GOT3 (cell line): ENCODE measurements at places on chromosomes 2 and 18.

DNA sequence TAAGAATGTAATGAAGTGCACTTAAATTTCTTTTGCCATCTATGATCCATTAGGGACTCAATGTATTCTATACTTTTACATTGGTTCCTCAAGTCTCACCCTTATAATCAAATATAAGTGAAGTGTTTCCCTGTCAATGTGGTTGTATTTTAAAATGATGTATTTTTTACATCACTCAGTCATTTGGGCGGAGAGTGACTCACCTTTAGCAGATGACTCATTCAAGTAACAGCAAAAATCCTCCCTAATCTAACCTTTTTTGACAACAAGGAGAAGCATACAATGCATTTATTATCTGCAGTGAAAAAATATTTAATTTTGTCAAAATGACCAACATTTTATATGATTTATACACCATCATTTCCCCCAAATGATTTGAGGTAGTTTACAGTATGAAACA, 94.4 kb downstream of the FANCL start:
- DNase-seq = no peak

GRCh38 chr2:118774458-118775133, 72.9 kb downstream of the EN1 start:
- DNase-seq = no peak

GRCh38 chr2:229330952-229331351, 59.9 kb upstream of the PID1 start:
- DNase-seq = no peak

GRCh38 chr2:218813771-218814460, 17.7 kb downstream of the PRKAG3 start:
- no peak for DNase-seq

DNA sequence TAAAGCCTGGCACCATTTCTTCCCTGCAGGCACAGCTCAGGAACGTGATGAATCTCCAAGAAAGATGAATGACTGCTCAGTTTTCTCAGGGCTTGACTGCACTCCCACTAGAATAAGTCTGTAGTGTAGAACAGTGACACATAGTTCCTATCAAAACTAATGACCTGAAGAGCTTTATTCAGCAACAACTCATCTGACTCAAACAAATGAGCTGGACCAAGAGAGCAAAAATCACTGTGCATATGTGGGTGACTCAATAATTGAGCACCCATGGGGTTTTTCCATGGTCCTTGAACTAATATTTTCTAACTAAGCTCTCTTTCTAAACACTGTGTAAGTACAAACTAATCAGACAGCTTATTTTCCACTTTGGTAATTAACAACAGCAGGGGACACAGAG, 61.1 kb upstream of the XDH start:
- DNase-seq = no peak

DNA sequence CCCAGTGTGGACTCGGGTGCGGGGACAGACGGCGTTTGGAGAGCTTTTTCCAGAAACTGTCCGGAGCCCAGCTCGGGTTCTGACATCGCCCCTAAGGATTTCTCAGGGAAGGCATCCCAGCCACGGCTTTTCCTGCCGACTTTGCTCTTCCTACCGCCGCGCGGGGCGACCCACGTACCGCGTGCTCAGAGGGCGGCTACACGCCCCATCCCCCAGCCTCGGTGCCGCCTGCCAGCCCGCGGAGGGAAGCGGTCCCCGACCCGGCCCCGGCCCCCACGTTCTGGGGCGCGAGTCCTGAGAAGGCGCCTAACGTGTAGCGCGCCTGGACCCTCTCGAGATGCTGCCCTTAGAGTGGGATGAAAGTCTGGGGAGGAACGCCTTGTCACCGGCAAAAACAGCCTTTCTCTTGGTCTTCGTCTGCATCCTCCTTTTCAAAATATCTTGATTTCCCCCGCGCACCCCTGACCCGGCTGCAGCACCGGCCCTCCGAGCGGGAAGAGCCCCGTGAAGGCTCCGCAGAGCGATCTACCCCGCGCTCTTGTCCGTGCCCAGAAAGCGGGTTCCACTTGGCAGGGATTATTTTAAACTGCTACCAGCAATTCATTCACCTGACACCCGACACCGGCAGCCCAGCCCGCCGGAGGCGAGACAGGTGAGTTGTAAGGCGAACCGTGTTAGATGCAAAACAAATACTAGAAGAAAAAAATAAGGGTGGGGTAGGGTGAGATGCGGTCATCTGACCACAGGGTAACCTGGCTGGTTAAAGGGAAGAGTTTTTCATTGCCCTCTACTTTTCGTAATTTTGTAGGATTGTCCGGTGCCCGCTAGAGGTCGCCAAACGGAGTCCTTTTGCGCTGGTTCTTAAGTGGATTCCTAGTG, 812 bp upstream of the KCNG3 start:
- peak; percentile 25 for DNase-seq

DNA sequence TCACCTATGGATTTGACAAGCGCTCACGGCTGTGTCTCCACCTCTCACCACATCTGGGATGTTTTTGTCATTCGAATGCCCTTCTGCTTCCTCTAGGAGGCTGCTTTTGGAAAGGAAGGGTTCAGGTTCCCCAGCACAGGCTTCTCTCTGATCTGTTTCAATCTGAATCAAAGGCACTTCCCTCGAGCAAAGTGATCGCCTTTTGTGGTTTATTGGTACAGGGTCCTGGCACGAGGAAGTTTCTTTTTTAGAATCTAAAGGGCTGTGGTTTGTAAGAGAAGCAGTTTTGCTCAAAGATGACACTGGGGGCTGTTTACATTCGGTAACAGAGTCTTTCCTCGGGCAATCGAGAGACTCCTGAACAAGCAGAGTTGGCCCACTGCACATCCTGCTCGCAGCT, 145.0 kb downstream of the DAW1 start:
- DNase-seq = no peak

DNA sequence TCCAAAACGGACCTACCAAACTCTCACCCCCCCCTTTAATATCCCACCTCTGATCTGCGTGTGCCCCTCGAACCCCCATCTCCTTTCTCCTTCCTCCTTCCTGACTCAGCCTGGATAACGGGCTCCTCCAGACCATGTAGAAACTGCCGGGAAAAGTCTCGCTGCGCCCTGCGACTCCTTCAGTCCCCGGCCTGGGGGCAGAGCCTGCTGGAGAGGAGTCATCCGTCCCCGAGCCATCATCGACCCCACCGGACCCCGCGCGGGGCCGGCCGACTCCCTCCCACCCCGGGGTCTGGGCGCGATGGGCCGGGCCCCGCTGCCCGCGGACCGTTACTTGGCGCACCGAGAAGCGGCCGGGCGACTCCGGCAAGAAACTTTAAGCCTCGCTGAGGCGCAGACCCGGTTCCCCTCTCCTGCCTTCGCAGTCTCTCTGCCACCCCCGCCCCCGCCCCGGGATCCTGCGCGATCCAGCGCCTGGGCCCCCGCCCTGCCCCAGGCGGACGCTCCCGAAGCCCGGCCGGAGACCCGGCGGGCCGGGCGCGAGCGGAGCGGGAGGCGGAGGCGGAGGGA, 3.4 kb downstream of the ZEB2 start:
- DNase-seq = no peak

- DNase-seq = no peak
Measured at GRCh38 chr2:130834931-130835765, 1.6 kb upstream of the ARHGEF4 start.

- no peak for DNase-seq
Measured at GRCh38 chr18:70234667-70235459, 29.4 kb upstream of the RTTN start.

- DNase-seq = no peak
Measured at GRCh38 chr18:35106013-35106844, 65.0 kb downstream of the MAPRE2 start.

GRCh38 chr2:128433911-128434550, 115.4 kb upstream of the HS6ST1 start:
- DNase-seq = no peak

GRCh38 chr2:233112776-233113452, 52.8 kb downstream of the INPP5D start:
- DNase-seq = no peak

GRCh38 chr2:168336786-168337388, 89.5 kb upstream of the STK39 start:
- DNase-seq = no peak

GRCh38 chr2:221129657-221130056, 442.4 kb downstream of the EPHA4 start:
- DNase-seq = no peak

GRCh38 chr18:72738136-72738535, 129.7 kb downstream of the NETO1 start:
- no peak for DNase-seq

DNA sequence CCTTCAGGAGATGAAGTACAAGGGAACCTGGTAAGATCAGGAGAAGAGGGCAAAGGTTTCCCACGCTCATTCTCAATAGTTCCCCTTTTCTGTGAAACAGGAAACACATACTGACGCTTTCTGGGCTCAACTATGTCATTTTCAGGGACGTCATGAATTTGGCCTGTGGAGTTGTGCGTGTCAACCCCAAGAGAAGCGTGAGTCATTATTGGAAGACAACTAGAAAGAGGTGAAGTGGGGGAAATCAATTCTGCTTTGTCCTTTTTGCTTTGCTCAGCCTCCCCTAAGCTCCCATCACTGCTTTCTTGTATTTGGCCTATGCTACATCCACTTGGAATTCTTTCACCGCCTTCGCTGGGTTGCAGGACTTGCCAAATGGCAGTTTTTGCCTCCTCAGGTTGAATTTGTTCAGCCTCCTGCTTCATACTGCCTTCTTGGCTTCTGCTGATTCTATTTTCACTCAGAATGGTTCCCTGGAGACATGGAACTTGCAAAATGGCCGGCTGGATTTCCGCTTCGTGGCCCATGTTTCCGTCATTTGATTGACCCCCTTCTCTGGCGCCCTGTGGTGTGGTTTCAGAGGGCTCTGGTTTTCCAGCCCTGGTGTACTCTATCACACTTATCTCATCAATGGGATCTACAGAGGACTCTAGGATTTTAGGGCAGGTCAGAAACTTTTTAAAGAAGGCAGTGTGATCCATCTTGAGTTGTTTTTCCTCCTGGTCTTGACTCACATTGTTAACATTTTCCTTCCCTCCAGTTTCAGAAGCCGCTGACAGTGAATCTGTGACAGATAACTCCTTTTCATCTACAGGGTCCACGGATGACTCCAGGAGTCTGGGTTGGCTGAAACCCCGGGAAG, 93.3 kb downstream of the ALPK2 start:
- DNase-seq = no peak

- DNase-seq = no peak
Measured at GRCh38 chr18:21496277-21496835, 104.1 kb downstream of the ESCO1 start.

DNA sequence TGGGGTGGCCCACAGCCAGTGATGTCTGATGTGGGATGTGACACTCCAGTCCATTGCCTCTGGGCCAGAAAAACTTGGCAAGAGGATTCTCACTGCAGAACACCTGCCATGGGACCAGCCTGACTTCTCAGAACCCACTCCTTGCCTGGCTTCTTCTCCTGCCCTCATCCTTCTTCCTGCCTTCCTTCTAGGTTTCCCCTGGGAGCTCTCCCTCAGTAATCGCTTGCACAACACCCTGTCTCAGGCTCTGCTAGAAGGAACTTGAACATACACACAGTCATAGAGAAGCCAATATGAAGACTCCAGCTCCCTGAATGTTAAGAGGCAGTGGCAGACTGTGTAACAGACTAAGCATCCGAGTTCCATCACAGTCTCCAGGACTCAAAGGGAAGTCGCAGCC, 4.3 kb upstream of the COL6A3 start:
- DNase-seq = no peak

DNA sequence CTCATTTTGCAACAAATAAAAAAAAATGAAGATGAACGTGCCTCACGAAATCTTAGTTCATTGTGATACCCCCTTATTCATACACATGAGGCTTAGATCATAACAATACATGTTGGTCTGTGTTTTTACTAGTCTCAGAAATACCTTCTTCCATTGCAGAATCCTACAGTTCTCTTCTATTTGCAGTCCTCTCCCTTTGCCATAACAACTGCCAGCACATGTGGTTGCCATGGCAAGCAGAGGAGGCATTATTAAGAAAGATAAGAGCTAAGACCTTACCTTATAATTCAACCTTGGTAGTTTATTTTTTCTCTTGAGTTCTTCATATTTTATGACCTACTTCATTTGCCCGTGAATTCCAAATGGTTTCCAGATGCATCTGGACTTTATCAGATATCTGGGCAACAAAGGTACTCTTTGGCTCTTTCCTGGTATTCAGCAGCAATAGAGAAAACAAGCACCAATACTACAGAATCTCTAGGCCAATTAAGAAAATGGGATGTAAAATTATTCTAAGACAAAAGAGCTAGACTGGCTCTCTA, 524.0 kb downstream of the CMPK2 start:
- no peak for DNase-seq

DNA sequence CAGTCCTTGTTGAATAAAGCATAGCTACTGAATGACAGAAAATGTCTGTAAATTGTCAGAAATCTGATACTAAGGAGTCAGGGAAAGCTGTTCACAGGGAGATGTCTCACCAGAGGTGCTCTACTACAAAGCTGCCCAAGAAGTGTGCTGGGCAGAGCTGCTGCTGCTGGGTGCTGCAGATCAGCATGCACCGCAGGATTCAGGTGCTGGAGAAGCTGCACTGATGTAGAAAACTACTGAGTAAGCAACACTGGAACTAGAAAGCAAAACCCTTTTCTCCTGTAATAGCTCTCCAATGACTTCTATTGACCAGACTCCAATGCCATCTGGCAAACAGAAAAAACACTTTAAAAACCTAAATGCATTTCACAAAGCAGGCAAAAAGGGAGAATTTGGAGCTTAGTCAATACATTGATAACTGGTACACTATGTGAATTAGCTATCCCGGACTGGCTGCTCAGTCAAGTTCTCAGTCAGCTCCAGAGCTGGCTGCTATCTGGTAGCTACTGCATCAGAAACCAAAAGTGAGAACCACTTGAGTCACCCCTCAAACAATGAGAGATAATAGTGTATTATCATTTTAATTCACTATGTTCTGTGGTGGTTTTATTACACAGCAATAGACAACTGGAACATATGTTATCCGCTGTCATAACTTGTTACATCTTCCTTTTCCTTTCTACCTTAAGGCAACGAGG, 493.1 kb downstream of the CPS1 start:
- DNase-seq = no peak

- no peak for DNase-seq
Measured at GRCh38 chr18:42229211-42230210, 274.5 kb downstream of the PIK3C3 start.

GRCh38 chr2:150570712-150571111, 83.2 kb upstream of the RND3 start:
- DNase-seq = no peak

GRCh38 chr18:76058146-76058545, 436.9 kb downstream of the ZNF516 start:
- DNase-seq = no peak
